ENCODE measurements at places on chromosomes 4 and X.

- DNase-seq = no peak
These were observed 3.3 kb upstream of the MAGEA8 start for GRCh38 chrX:149877636-149878035.

GRCh38 chr4:152822323-152822722, 42.6 kb downstream of the ARFIP1 start:
- DNase-seq = no peak

- no peak for DNase-seq
These were observed 3.7 kb downstream of the FGD1 start for GRCh38 chrX:54492340-54492739.

- DNase-seq = no peak
These were observed 41.9 kb upstream of the PARM1 start for GRCh38 chr4:74891037-74891436.

DNA sequence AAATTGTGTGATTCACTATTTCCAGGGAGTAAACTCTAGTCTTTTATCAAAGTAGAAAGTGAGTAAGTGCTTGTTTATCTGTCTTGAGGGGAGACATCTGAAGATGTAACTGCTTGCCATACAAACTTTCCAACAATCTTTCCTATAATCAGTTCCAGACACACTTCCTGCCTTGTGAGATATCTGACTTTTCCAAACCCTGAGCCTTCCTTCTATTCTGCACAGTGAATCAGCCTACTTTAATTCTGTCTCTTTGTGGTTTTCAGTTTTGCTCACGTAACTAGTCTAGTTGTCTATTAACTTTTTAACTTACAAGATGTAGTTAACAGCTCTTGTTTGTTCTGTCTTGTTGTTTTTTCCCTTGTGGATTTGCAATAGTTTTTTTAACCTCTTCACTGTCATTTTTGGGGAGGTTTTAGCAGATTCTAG, 947.8 kb downstream of the C4orf33 start:
- no peak for DNase-seq

- no peak for DNase-seq
These were observed 42.5 kb downstream of the VGLL1 start for GRCh38 chrX:136574548-136574947.

GRCh38 chr4:55092504-55092903, 32.9 kb downstream of the KDR start:
- no peak for DNase-seq

DNA sequence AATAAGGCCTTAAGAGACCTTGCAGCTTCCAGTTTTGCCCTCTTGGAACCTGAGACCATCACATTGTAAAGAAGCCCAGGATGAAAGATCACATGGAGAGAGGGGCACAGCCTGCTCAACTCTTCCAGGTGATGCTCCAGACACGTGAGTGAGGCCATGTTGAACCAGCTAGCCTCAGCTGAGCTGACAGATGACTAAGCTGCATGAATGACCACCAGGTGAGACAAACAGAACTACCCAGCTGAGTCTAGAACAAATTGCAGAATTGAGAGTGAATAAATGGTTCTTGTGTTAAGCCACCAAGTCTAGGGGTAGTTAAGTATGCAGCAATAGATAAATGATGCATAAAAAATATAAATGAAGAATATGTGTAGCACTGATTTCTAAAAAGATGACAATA, 16.8 kb upstream of the GPR82 start:
- no peak for DNase-seq

- DNase-seq = peak; percentile 12
These were observed 1069.5 kb downstream of the FAM133A start for GRCh38 chrX:94743478-94743877.

GRCh38 chr4:95371476-95372224, 177.1 kb downstream of the UNC5C start:
- no peak for DNase-seq

DNA sequence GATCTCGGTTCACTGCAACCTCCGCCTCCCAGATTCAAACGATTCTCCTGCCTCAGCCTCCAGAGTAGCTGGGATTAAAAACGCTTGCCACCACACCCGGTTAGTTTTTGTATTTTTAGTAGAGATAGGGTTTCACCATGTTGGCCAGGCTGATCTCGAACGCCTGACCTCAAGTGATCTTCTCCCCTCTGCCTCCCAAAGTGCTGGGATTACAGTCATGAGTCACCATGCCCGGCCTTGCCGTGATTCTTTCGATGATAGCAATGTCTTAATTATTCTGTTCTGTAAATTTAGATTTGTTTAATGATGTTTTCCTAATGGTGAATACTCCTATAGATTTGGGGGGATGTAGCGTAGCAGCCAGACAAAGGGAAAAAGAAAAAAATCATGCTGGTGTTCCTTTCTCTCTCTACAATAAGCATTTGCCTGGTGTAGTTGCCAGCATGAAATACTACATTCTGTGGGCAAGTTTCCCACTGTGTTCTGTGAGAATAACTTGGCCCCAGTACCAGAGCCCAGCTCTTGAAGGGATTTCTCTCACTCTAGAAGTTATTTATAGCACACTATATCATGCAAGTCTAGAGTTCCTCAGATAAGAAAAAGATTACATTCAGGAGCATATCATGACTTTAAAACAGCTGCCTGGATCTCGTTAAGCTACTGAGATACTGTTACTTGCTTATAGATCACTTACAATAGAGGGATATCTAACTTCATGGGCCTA, 15.4 kb downstream of the NIPAL1 start:
- no peak for DNase-seq

GRCh38 chrX:31099536-31100090, 27.8 kb upstream of the FTHL17 start:
- DNase-seq = no peak

GRCh38 chrX:38008658-38009057, 2.3 kb downstream of the SYTL5 start:
- DNase-seq = no peak

DNA sequence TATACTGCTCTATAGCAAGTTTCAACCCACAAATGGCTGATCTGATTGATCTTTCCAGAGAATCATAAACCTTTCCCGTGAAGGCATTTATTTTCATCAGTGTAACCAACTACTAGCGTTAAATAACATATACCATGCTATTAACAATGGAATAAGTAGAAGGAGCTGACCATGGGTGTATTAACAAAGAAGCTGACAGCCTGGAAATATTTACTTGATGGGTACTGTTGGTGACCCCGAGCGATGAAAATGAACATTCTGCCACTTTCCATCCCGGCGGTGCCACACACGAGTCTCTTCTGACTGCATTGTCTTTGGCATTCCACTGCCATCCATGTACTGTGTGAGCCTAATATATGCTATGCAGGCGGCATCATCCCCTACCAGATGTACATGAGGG, 304.4 kb downstream of the CAMK2D start:
- DNase-seq = no peak

DNA sequence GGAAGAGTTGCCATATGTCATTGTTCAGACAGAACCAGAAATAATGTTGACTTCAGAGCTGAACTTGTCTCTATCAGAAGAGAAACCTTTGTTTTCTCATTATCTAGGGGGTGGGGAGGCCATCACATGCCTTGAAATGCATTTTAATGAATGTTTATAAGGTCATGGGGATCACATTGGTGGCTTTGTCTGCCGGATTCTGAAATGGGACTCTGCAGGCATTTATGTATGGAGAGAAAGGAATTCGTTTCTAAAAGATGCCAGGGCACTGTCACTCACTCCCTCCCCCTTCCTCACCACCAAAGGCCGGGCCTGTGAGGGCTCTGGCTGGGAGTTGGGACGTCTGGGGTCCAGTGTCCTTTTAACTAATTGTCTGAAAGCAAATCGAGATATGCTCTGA, 102.2 kb downstream of the MAMLD1 start:
- DNase-seq = no peak

- no peak for DNase-seq
These were observed 220.1 kb upstream of the PABPC4L start for GRCh38 chr4:134421734-134422133.

GRCh38 chr4:162700358-162700757, 466.3 kb downstream of the NAF1 start:
- DNase-seq = no peak

GRCh38 chrX:132472397-132472796, 16.4 kb downstream of the MBNL3 start:
- no peak for DNase-seq

- DNase-seq = no peak
These were observed 21.1 kb upstream of the SORBS2 start for GRCh38 chr4:185833055-185833598.

- DNase-seq = no peak
These were observed 40.9 kb upstream of the CPLX1 start for GRCh38 chr4:866761-867390.

DNA sequence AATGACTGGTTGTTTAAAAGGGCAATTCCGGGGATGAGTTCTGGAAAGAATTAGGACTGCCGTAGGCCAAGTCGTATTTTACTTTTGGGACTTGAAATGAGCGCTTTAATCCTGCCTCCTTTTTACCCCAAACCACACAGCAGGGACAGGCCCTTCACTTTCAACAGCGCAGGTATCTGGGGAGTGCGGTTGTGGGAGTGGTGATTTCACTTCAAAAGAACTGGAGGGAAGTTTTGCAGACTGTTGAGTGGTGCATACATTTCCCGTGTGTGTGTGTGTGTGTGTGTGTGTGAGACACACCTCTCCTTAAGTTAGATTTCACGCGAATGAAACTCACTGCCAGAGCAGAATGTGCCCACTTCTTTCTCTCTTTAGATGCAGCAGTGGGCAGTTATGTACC, 2.8 kb downstream of the NHS start:
- DNase-seq = no peak

DNA sequence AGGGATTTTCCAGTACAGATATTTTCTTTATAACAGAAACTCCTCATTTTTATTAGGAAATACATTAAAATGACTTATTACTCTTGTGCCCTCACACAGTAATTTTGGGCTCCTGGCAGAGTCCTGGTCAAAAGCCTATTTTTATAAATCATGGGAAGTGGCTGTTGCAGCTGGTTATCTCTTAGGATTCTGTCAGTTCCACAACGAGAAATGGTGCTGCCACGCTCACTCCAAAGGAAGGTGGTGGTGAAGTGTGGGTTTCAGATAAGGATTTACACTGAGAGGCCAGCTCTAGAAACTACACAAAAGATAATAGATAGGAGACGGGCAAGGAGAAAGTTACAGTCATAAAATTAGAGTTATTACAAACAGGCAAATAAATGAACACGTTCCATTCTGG, 159.2 kb upstream of the FAM241A start:
- DNase-seq = no peak

DNA sequence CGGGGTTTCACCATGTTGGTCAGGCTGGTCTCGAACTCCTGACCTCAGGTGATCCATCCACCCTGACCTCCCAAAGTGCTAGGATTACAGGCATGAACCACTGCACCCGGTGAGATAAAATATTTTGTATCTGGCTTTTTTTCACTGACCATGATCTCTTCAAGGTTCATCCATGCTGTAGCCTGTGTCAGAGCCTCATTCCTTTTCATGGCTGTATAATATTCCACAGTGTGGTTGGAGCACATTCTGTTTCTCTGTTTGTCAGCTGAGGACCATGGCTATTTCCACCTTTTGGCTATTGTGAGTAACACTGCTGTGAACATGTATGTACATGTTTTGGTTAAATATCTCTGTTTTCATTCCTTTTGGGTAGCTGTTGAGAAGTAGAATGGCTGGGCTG, 169.2 kb downstream of the SHOX start:
- DNase-seq = no peak

- DNase-seq = no peak
These were observed 218.7 kb upstream of the PPARGC1A start for GRCh38 chr4:24108567-24108966.

- DNase-seq = no peak
These were observed 115.2 kb downstream of the FAM53A start for GRCh38 chr4:1568855-1569460.

- no peak for DNase-seq
These were observed 16.8 kb downstream of the SH3BP2 start for GRCh38 chr4:2809610-2810180.
